CD4-positive, alpha-beta T cell treated with Interleukin-12 subunit alpha and Interleukin-12 subunit beta, for 1 hour (primary cell): ENCODE measurements at places on chromosomes 2 and 18.

DNA sequence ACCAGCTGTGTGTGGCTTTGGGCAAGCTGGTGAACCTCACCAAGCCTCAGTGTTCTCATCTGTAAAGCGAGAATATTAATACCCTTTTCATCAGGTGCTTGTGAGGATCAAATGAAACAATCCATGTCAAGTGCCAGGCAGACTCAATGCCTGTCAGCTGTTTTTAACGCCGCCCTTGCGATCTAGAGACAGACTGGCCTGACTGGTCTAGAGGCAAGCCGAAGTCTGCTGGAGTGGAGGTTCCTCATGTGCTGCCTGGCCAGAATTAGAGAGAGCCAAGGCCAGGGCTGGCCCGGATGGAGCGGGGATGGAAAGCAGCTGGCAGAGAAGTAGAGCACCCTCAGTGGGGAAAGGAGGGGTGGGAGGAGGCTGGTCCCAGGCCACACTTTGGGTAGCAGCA is 74.5 kb upstream of the B3GNT7 start:
- DNase-seq = no peak

DNA sequence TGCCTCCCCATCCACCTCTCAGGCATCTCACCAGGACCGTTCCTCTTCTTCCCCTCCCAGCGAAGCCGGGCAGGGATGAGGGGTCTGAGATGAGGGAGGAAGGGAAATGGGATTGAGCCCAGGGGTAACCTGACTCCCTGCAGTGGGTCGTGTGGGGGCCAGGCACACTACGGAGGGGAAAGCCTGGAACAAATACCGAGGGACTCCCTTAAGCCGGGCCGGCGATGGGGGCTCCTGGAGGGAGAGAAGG is 250 bp upstream of the SPEG start:
- DNase-seq = no peak

DNA sequence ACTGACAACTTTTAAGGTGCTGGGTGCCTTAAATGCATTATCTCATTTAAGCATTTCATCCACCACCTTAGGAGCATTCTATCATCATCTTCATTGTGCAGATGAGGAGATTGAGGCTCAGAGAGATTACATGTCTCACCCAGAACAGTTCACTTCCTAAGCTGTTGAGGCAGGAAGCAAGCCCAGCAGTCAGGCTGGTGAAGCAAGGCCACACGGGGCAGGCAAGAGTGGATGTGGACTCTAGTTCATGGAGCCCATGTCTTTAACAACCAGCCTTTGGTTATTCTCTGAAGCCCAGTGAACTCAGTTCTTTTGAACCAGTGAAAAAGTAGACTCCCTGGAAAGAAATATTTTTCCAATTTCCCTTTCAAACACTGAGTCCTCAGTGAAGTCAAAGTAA is 294.8 kb upstream of the MGAT5 start:
- no peak for DNase-seq

GRCh38 chr2:54773838-54774237 is 50.4 kb downstream of the EML6 start:
- no peak for DNase-seq

DNA sequence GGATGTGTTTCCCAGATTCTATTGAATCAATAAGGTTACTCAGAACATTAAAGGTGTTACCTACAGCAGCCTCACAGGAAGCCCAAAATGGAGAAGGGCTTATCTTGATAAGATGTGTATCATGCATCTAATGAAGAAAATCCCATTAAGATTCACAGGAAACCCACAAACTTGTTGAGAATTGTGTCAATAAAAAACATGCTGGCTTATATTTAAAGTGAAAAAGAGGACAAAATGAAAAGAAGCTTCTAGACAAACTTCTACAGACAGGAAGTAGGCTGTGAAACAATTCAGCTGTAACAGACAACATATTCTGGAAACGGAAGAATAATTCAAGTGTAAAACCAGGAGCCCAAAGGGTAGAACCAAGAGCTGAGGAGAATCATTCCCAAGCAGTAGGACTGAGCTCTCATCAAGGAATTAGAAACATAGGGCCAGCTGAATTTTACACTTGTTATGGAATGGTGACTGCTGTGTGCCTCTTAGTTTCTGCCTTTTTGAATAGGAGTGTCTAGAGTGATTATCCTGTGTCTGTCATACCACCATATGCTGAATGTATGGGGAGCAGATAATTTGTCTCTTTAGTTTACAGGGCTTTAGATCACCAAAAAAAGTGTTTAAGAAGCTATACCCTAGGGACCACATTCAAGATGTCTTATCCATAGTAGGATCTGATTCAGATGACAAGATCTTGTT is 9.6 kb downstream of the IMMT start:
- DNase-seq = peak; percentile 59

- DNase-seq = no peak
These were observed 585.6 kb upstream of the RAB6C start for GRCh38 chr2:129393816-129394215.
